ENCODE measurements at places on chromosomes 11 and 22.
A peak's percentile ranks its signal among the peaks of the same experiment; 100 is the strongest.

DNA sequence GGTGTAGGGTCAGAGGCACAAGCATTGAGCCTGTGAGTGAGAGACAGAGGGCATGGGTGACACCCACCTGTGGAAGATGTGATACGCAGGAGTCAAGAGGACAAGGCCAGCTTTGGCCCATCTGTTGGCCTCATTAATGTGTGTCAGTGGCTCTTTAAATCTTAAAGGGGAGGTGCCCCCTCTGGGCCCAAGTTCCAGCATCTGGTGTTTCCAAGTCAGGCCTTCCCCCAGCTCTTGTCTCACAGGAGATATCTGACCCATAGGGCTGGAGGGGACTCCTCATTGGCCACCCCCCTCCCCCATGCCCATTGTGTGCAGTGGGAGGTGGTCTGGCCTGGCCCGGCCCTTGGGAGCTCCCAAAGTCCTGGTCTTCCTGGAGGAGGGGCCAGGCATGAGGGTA, 8.9 kb downstream of the KCNK7 start:
- H3K4me1 ChIP-seq, result peaks cover 11% of the 10 kb centered on the region
- H3K36me3 ChIP-seq, result no peaks in the 10 kb centered on the region
- no peak for DNase-seq
- no peak overlapping the region for H3K4me3 ChIP-seq
- H3K27me3 ChIP-seq, result no peaks in the 10 kb centered on the region

DNA sequence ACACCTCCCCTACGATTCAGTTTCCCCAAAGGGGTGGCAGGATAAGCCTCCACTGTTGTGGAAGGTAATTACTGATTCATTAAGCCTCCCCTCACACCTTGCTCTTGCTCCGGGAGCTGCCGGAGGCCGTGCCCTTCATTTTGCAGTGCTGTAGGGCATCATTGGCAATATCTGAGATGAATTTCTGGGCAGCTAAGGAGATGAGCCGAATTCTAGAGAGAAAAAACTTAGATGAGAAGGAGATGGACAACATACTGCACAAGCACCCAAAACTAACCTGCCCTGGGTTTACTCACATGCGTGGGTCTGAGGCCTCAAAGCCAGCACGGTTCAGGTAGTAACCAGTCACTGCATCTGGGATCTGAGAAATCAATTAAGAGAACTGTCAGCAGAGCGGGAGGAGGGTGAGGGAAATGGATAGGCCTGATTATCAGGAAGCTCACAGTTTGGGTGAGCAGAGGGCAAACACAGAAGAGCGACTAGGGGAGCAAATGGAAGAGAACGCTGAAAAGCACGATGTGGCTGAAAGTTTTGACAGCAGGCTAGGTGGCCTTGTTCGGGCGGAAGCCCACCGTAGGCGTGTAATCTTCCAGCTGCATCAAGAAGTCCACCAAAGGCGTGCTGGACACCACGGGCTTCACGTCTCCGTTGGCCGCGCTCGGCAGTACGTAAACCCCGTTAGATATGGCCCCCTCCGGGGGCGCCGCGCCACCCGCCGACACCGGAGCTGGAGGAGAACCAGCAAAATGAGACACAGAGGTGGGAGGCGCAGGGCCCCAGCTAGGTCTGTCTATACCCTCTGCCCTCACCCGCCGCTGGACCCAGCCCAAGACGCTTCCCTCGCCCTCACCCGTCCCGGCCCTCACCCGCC, 689 bp downstream of the TAF10 start:
- peaks cover 40% of the 10 kb centered on the region for H3K4me1 ChIP-seq
- peak; percentile 86 for DNase-seq
- H3K36me3 ChIP-seq, result no peaks in the 10 kb centered on the region
- H3K27me3 ChIP-seq, result no peaks in the 10 kb centered on the region
- peak overlapping the region; percentile 82 for H3K4me3 ChIP-seq

- no peak overlapping the region for H3K4me3 ChIP-seq
- no peak overlapping the region for H3K27ac ChIP-seq
- no peaks in the 10 kb centered on the region for H3K27me3 ChIP-seq
- H3K4me1 ChIP-seq, result no peaks in the 10 kb centered on the region
- H3K36me3 ChIP-seq, result no peaks in the 10 kb centered on the region
Measured at GRCh38 chr11:15233371-15234165, 118.8 kb downstream of the INSC start.

DNA sequence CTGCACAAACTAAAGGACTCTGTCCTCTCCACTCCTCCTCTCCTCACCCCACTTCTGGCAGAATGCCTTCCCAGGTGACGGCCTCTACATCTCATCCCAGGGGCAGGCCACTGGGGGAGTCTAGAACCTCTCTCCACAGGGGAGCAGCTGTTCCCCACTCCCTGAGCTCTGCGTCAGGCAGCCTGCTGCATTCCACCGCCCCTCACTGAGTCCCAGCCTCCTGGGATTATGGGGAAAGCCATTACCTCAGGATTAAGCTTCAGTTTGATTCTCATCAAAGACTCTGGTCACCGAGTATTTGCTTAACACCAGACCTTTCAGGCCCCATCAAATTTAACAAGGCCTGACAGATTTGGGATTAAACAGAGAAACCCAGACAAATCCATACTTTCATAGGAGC, 405.9 kb downstream of the NXPE2 start:
- H3K4me3 ChIP-seq, result no peak overlapping the region
- H3K4me1 ChIP-seq, result no peaks in the 10 kb centered on the region
- no peak for DNase-seq
- H3K36me3 ChIP-seq, result no peaks in the 10 kb centered on the region

DNA sequence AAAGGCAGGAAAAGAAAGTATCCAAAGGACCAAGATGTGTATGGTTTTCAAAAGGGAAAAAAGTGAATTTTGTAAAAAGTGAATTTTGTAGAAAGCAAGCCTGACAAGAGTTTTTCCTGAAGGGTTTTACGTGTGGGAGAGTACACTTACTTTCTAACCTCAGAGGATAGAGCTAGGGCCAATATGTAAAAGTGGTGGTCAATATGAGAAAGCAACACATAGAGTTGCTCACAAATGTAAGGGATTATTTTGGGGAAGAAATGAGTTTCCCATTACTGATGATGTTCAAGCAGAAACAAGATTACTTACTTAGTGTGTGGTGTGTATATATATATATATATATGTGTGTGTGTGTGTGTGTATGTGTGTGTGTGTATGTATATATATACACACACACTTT, 162.5 kb downstream of the SWAP70 start:
- DNase-seq, result no peak
- peaks cover 6% of the 10 kb centered on the region for H3K4me1 ChIP-seq
- no peaks in the 10 kb centered on the region for H3K36me3 ChIP-seq
- no peak overlapping the region for H3K4me3 ChIP-seq
- H3K27ac ChIP-seq, result no peak overlapping the region
- no peaks in the 10 kb centered on the region for H3K27me3 ChIP-seq

DNA sequence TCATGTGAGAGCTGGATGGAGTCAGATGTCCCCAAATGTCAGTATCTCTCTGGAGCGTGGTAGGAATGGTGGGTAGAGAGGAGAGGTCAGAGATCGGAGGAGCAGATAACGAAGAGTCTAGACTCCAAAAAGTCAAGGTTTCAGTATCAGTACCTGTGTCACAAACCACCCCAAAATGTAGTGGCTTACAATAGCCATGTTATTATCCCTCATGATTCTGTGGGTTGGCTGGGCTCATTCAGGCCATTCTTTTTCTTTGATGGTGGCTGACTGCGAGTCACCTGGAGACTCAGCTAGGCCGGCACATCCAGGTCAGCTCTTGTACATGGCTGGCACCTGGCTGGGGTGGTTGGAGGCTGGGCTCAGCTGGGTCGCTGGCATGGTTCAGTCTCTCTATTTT, 7.3 kb upstream of the SSTR3 start:
- no peaks in the 10 kb centered on the region for H3K4me1 ChIP-seq
- H3K27ac ChIP-seq, result no peak overlapping the region
- H3K36me3 ChIP-seq, result no peaks in the 10 kb centered on the region
- H3K4me3 ChIP-seq, result no peak overlapping the region

DNA sequence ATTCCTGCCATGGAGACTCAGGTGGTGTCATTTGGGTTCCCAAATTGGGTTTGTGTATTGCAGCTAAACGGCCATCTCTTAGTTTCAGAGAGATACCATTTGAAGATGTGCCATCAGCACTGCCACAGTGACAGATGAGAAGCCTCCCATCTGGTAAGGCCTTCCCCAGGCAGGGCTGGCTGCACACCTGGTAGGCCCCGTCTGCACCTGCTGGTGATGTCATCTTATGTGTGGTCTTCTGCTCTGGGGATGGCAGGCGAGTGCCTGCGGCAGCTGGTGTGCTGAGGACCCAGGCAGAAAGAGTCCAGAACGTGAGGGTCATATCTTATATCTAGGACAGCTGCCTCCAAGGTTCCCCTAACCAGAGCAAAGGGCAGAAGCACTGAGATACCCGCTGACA, 100.6 kb downstream of the CSNK2A3 start:
- H3K4me1 ChIP-seq, result no peaks in the 10 kb centered on the region
- H3K4me3 ChIP-seq, result no peak overlapping the region

GRCh38 chr11:68279676-68280075, 7.9 kb upstream of the C11orf24 start:
- no peaks in the 10 kb centered on the region for H3K4me1 ChIP-seq
- H3K27me3 ChIP-seq, result no peaks in the 10 kb centered on the region
- H3K36me3 ChIP-seq, result no peaks in the 10 kb centered on the region
- H3K27ac ChIP-seq, result no peak overlapping the region

- H3K4me1 ChIP-seq, result no peaks in the 10 kb centered on the region
- no peaks in the 10 kb centered on the region for H3K36me3 ChIP-seq
- no peak for DNase-seq
- no peak overlapping the region for H3K27ac ChIP-seq
- H3K4me3 ChIP-seq, result no peak overlapping the region
Measured at GRCh38 chr11:25536289-25536688, 795.6 kb upstream of the ANO3 start.

DNA sequence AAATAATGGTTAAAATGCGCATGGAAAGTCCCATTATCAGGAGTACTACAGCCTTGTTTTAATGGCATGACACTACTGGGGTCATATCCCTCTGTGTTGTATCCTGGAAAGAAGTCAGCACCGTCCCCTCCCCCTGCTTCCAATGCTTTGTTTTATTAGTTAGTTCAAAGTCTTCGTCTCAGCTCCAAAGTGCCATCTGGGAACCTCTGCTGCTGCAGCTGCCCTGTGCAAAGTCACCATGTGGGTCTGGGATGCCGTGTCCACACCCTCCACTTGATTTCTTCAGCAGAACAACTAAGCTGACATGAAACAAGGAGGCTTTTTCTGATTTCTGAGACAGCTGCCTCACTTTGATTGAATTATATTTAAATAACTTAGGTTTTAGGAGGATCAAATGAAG, 29.5 kb upstream of the NCAM1 start:
- no peaks in the 10 kb centered on the region for H3K27me3 ChIP-seq
- no peaks in the 10 kb centered on the region for H3K4me1 ChIP-seq
- DNase-seq, result no peak
- H3K4me3 ChIP-seq, result no peak overlapping the region
- H3K27ac ChIP-seq, result no peak overlapping the region

GRCh38 chr11:34651551-34651950, 30.7 kb downstream of the EHF start:
- H3K4me1 ChIP-seq, result peaks cover 34% of the 10 kb centered on the region
- H3K4me3 ChIP-seq, result no peak overlapping the region
- peak overlapping the region; percentile 23 for H3K27ac ChIP-seq
- no peaks in the 10 kb centered on the region for H3K27me3 ChIP-seq
- H3K36me3 ChIP-seq, result no peaks in the 10 kb centered on the region

GRCh38 chr11:113593698-113594308, 112.3 kb downstream of the TMPRSS5 start:
- no peaks in the 10 kb centered on the region for H3K4me1 ChIP-seq
- H3K27me3 ChIP-seq, result no peaks in the 10 kb centered on the region
- no peaks in the 10 kb centered on the region for H3K36me3 ChIP-seq
- DNase-seq, result no peak
- H3K27ac ChIP-seq, result no peak overlapping the region

GRCh38 chr11:61880031-61880430, 11.3 kb downstream of the FADS3 start:
- no peaks in the 10 kb centered on the region for H3K4me1 ChIP-seq
- H3K36me3 ChIP-seq, result no peaks in the 10 kb centered on the region
- no peak overlapping the region for H3K4me3 ChIP-seq
- no peaks in the 10 kb centered on the region for H3K27me3 ChIP-seq

DNA sequence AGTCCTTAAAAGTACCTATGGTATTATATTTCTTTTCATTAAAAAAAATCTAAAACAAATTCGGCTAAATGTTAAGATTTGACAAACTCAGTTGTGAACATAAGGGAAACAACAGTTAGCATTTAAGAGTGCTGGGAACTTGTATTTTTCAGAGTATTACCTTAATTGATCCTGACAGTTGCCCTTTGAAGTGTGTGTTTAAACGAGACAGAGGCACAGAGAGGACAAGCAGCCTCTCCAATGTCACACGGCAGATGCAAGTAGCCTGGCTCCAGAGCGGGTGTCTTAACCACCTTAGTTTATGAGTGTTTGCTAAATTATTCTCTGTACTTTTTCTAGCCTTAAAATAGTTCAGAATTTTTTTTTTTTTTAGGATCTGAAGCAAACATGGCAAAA, 80.9 kb downstream of the TIMP3 start:
- H3K4me3 ChIP-seq, result no peak overlapping the region
- no peaks in the 10 kb centered on the region for H3K27me3 ChIP-seq
- H3K4me1 ChIP-seq, result peaks cover 11% of the 10 kb centered on the region
- no peak overlapping the region for H3K27ac ChIP-seq

DNA sequence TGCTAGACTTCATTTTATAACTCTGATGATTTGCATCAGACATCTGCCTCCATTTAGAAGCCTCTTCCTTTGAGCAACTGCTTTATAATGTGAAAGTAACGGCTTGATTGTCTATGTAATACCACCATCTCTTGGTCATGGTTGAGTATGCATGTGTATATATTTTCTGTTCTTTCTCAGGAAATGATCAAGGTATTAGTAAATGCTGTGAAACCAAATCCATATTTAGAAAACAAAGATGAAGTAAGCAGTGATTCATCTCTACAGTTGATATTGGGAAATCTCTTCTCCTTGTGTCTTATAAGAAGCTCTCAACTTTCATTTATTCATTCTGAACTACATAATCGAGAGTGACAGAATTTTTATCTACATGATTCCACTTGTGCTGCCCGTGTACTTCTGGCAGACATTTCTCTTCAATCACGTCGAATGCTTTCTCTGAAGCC, 104.6 kb upstream of the ANO3 start:
- H3K27ac ChIP-seq, result no peak overlapping the region
- H3K4me1 ChIP-seq, result no peaks in the 10 kb centered on the region
- H3K36me3 ChIP-seq, result no peaks in the 10 kb centered on the region
- H3K27me3 ChIP-seq, result no peaks in the 10 kb centered on the region
- H3K4me3 ChIP-seq, result no peak overlapping the region

DNA sequence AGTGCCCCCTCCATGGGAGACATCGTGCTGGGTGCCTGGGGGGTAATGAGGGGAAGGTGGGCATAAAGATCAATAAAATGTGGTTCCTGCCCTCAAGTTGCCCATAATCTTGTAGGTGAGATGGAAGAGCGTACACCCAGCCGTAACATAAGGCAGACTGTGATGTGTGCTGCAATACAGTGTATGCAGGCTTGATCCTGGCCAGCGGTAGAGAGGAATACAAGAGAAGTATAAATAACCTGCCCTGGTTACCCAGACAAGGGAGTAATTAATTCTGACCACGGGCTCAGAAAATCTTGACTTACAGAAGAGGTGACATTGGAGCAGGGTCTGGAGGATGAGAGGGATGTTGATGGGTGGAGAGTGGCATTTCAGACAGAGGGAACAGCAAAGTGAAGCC, 43.7 kb downstream of the TECTA start:
- H3K27me3 ChIP-seq, result no peaks in the 10 kb centered on the region
- no peaks in the 10 kb centered on the region for H3K4me1 ChIP-seq
- no peaks in the 10 kb centered on the region for H3K36me3 ChIP-seq
- H3K27ac ChIP-seq, result no peak overlapping the region
